ENCODE measurements at places on chromosomes 16 and 17.

DNA sequence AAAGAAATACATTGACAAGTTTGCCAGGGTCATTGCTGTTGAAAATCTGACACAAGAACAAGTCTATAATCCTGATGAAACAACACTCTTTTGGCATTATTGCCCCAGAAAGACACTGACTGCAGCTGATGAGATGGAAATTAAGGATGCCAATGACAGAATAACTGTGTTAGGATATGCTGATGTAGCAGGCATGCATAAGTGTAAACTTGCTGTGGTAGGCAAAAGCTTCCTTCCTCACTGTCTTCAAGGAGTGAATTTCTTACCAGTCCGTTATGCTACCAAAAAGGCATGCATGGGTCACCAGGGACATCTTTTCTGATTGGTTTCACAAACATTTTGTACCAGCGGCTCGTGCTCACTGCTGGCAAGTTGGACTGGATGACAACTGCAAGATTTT is 10.5 kb downstream of the GDPD1 start:
- no peak for DNase-seq

DNA sequence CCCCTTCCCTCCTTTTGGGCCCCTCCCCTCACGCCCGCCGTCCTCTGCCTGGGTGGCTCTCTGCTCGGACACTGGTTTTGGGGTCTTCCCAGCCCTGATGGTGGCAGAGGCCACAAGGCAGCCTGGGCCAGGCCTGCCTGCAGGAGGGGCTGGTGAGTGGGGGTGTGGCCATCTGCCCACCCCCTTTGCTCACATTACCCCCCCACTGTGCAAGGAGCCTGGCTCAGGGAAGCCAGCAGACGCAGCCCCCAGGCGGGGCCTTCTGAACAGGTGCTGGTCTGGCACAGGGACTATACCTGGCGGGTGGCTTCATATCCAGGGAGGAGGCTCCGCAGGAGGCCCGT is 10.7 kb upstream of the ZFPM1 start:
- DNase-seq, result no peak

- no peak for DNase-seq
These were observed 45.3 kb downstream of the CPNE2 start for GRCh38 chr16:57137566-57138273.

DNA sequence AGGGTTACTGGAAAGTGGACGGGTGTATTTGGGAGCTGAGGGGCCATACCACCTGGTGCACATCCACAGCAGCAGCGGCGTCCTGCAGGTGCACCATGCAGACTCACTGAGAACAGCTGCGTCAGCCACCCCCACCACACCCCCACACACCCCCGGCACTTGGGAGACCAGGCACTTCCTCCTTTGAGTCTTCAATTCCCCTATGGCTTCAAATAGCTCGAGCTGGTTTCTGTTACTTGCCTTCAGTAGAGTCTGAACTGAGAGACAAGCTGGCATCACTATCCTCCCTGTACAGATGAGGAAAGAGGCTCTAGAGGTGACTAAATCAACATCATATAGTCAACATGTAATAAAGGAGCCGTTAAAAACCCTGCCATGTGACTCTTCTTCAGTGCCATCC is 15.4 kb downstream of the CUEDC1 start:
- DNase-seq, result no peak

Measured in activated CD4-positive, alpha-beta T cell treated with anti-CD3 and anti-CD28 coated beads, Interleukin-2, amount 10 ng/mL, durations not matched to agents 24 days and 14 days (primary cell).